ENCODE measurements at places on chromosomes 13 and 19. TPM values are rescaled to one million over a fixed set of nuclear protein-coding genes. Genes with fewer than 3 reads are reported as not detected.

Gene CCDC70
- not detected for total RNA-seq

Gene RUVBL2
- total RNA-seq = 128 TPM

Gene CAPN12
- 0.50 TPM for total RNA-seq

Gene C13orf46
- 0.26 TPM for total RNA-seq

Gene TRPC4
- 1.7 TPM for total RNA-seq

Gene ZNF543
- total RNA-seq = 10.5 TPM

Gene KDELR1
- total RNA-seq = 59.0 TPM

Gene KLK1
- not detected for total RNA-seq

Gene CAB39L
- 9.4 TPM for total RNA-seq

Gene UNC13A
- under 0.01 TPM for total RNA-seq

Gene VSIG10L
- 0.26 TPM for total RNA-seq

Gene ERICH6B
- total RNA-seq = not detected

Gene ZBTB32
- total RNA-seq = not detected

Gene ZNF471
- 9.2 TPM for total RNA-seq

Gene HCN2
- 0.26 TPM for total RNA-seq

Gene ETV2
- 0.51 TPM for total RNA-seq

Gene APOC1
- total RNA-seq = 8.0 TPM

Gene EPSTI1
- 8.2 TPM for total RNA-seq

Gene KLF16
- 3.9 TPM for total RNA-seq

Gene ZMYM2
- total RNA-seq = 63.4 TPM

Gene CEACAM4
- total RNA-seq = not detected

Gene BRME1
- total RNA-seq = 0.83 TPM

Gene IL11
- total RNA-seq = 0.66 TPM

Gene TMEM59L
- total RNA-seq = 0.51 TPM

Gene ZNF154
- total RNA-seq = 3.3 TPM

Gene LSR
- total RNA-seq = 0.26 TPM

Gene KIR3DL1
- total RNA-seq = not detected

Gene PSG11
- total RNA-seq = not detected

Gene NLRP5
- total RNA-seq = not detected

Measured in fibroblast of lung (primary cell).